ENCODE measurements at places on chromosomes 16 and 17.

GRCh38 chr17:39001703-39002637 lies 34.8 kb upstream of the FBXO47 start:
- DNase-seq = peak; percentile 46

DNA sequence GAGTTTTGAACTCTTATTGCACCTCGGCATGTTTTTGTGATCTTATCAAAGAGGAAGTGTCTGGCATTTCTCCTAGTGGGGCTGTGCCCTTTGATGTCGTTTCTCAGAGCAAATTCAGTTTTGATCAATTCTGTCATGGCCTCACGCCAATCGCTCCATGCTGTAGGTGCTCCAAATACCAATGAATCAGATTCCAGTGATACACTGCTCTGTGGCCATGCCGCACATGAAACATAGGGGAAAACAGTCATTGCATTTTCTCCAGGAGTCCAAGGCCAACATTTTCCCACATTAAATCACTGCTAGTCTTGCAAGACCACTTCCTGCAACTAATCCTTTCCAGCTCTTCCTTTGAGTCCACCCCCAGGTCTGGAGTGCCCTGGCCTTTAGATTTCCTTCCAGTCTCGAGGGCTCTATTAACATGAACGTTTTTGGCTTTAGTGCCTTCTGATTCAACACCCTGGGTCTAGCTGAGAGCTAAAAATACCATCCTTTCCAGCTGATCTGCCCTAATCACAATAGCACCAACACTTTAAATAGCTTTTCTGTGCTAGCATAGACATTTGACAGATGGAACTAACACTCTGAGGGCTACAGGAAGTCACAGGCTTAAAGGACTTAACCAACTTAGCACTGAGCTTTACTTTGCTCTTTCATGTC lies 18.2 kb upstream of the RASL10B start:
- DNase-seq = peak; percentile 43

- DNase-seq = no peak
Measured at GRCh38 chr16:83676086-83676485, 131.7 kb upstream of the HSBP1 start.

DNA sequence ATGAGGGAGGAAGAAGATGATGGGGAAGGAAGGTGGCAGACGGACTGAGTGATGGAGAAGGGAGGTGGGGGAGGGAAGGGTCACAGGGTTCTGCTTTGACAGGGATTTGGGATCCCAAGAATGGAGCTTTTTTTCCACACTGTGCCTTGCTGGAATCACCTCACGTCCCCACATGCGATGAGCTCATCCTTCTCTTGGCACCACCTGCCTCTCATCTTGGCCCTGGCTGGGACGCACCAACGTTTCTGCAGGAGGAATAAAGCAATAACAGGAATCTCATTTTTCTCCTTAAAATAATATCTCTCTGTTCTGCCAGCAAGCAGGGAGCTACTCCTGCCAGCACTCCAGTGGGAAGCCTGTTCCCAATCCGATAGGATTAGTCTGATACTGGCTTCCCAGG lies 47.8 kb downstream of the MEOX1 start:
- DNase-seq = no peak

DNA sequence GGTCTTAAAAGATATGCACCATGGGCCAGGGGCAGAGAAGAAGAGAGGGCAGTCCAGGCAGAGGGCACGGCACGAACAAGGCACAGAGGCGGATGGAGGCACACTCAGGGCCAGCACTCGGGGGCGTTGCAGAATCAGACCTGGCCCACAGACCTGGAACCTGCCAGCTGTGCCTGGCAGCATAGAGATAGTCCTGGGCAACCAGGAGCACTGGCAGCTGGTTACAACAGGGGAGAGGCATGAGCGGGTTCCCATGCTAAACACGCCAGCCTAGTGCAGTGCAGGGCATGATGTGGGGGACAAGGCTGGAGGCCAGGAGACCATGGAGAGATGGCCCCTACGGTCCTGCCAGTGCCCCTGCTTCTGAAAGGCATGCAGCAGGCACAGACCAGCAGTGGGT lies 56.9 kb upstream of the RBFOX3 start:
- DNase-seq = no peak

GRCh38 chr17:7444682-7445618 lies at the start of gene CHRNB1:
CHRNB1 (plus strand) TSS chr17:7445061; CDS start chr17:7445128, 67 bp downstream.
- peak; percentile 60 for DNase-seq

DNA sequence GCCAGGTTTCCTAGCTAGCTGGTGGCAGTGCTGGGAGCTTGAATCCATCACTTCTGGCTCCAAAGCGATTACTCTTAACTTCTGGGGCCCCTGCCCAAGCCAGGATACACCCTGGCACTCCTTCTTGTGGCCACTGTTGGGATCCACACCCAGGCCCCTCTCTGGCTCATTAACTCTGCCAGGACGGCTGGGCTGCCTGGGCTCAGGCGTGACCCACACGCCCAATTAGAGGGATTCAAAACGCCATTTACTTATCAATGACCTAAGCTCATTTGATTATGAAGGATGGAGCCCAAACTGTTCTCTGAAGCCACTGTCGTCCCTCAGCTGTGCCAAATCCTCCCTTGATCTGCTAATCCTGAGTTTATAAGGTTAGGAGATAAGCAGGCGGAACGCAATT lies 79.7 kb upstream of the BRD7 start:
- peak; percentile 35 for DNase-seq

GRCh38 chr17:5485270-5486205 lies at the start of gene DERL2:
DERL2 (minus strand) TSS chr17:5486178; CDS start chr17:5486161, 17 bp downstream.
- DNase-seq = peak; percentile 12

DNA sequence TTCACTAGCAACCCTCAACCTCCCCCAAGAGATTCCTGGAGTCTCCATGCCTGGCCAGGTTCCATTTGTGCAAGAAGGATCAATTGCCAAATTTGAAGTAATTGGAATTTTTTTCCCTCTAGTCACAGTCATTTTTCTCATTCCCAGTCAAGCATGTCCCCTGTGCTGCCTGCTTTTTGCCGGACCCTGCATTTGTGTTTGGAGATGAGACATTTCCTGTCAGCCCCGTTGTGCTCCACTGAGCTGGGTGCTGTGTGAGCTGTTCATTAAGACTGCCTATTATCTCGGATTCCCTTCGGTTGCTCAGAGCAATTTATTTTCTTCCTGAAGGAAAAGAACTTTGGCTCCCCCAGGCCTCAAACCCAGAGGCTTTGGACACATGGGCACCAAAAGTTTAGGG lies 201.0 kb upstream of the NLRP1 start:
- DNase-seq = no peak

DNA sequence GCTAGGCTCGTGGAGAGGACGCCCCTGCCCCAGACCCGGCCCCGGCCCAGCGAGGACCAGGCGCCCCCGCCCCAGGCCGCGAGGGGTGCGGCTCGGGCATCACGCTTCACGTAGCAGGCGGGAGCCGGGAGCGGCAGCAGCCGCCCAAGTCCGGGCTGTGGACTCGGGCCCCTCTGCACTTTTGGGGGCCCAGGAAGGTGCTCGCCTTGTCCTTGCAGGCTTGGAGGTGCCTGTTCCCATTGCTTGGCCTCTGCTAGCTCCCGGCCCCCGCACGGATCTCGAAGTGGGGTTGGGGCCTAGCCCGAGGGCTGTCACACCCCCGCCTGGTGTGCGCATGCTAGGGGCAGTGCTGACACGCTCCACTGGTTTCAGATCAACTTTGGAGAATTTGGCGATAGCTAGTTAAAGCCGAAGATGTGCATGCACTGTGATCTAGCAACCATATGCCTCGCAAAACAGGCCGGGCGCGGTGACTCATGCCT lies 55.7 kb downstream of the WSB1 start:
- no peak for DNase-seq

GRCh38 chr16:17372386-17372785 lies 98.4 kb downstream of the XYLT1 start:
- DNase-seq = peak; percentile 63

DNA sequence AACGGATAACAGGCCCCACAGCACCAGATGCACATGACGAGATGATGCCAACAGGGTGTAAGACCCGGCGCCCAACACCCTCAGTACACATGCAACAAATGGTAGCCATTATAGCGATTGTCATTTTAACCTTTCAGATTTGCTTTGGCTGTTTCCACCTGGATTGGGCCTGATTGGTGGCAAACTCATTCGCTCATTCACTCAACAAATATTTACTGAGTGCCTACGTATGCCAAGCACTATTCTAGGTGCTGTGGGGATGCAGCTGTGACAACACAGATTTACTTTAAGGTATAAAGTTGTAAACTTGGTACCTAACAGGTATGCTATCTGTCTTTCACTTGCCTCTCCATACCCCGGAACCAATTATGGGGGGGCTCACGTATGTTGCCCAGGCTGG lies 66.8 kb downstream of the SRCIN1 start:
- no peak for DNase-seq

DNA sequence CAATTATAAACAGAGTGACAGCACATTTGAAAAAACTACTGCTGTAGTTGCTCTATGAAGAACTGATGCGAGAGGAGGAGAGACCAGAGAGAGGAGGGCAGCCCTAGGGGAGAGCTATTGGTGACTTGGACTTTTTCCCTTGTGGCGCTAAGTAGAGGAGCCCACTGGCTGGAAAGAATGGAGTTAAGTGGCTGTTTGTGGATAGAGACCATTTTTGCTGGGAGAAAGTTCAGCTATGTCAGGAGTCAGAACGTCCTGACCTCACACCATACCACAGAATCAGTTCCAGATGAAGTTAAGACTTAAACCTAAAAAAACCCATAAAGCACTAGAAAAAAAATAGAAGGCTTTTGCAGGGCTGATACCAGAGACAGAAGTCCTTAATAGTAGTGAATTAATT lies 2.0 kb downstream of the POLR2A start:
- no peak for DNase-seq

GRCh38 chr16:51034481-51035109 lies 116.5 kb downstream of the SALL1 start:
- no peak for DNase-seq
